ENCODE measurements at places on chromosomes 6 and 20. TPM values are rescaled to one million over a fixed set of nuclear protein-coding genes. Genes with fewer than 3 reads are reported as not detected.

Gene JARID2
- total RNA-seq, result 10.2 TPM

Gene FERMT1
- total RNA-seq, result 2.1 TPM

Gene FNDC1
- total RNA-seq, result 10.5 TPM

Gene HDDC2
- 46.4 TPM for total RNA-seq

Gene MMP24
- total RNA-seq, result 2.4 TPM

Gene ABCC10
- 43.1 TPM for total RNA-seq

Gene MOXD1
- total RNA-seq, result 9.1 TPM

Gene GPRC6A
- total RNA-seq, result not detected

Gene ZSCAN31
- total RNA-seq, result 2.6 TPM

Gene MYL9
- total RNA-seq, result 237 TPM

Gene HLA-DOA
- total RNA-seq, result not detected

Gene ULBP2
- total RNA-seq, result 13.9 TPM

Gene BPIFA1
- not detected for total RNA-seq

Gene MATN4
- 0.10 TPM for total RNA-seq

Gene TBX18
- 9.1 TPM for total RNA-seq

Gene RNF217
- total RNA-seq, result 54.6 TPM

Gene PIM1
- 11.3 TPM for total RNA-seq

Gene ZNF318
- total RNA-seq, result 23.6 TPM

Gene BACH2
- 10.5 TPM for total RNA-seq

Gene COX4I2
- total RNA-seq, result not detected

Gene TDRD6
- total RNA-seq, result 0.07 TPM

Gene HUS1B
- 0.79 TPM for total RNA-seq

Gene MEP1A
- not detected for total RNA-seq

Gene ZNF335
- total RNA-seq, result 14.6 TPM

Gene ZNF165
- total RNA-seq, result 0.26 TPM

Gene CALHM4
- total RNA-seq, result not detected

All from chondrocyte (in vitro differentiated cells).